ENCODE measurements at places on chromosomes 1 and 21.

GRCh38 chr1:9149151-9149550 lies 20.2 kb upstream of the GPR157 start:
- DNase-seq, result no peak

DNA sequence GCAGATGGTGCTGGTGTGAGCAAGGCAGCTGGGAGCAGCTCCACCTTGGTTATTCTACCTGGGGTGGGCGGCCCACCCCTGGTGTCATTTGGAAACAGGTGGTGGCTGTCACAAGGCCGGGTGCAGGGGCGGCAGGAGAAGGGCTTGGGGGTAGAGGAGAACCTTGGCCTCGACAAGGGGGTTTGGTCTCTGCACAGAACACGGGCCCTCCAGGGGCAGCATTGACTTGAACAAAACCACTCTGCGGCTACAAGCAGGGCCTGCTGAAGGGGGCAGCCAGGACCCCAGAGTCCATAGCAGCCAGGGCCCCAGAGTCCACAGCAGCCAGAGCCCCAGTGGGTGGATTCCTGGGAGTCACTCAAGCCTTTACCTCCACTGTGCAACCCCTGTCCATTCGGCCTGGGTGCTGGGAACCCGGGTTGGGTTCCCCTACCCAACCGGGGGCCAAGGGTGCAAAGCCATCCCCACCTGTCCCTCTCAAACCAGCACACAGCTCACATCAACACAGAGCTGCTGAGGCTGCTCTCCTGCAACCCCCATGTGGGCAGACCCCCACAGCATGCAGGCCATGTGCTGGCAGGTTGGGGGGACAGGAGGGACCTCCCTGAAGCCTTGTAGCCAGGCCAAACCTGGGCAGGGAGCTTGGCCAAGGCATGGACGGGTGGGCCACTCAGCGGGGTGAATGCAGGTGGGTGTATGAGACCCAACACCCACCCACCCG lies 7.7 kb downstream of the TRIM11 start:
- no peak for DNase-seq

DNA sequence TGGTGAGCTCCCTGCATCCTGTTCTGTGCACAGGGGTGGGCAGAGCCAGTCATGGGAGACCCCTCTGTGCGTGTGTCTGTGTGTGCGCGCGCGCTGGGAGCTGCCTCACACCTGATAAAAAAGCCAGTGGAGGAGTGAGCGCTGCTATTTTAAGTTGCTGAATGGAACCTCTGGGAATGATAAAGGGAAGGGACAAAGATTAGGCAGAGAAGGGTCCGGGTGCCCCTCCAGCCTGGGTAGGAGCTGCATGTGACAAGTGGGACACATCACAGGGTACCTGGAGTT lies 847 bp downstream of the ADORA1 start:
- DNase-seq, result no peak

DNA sequence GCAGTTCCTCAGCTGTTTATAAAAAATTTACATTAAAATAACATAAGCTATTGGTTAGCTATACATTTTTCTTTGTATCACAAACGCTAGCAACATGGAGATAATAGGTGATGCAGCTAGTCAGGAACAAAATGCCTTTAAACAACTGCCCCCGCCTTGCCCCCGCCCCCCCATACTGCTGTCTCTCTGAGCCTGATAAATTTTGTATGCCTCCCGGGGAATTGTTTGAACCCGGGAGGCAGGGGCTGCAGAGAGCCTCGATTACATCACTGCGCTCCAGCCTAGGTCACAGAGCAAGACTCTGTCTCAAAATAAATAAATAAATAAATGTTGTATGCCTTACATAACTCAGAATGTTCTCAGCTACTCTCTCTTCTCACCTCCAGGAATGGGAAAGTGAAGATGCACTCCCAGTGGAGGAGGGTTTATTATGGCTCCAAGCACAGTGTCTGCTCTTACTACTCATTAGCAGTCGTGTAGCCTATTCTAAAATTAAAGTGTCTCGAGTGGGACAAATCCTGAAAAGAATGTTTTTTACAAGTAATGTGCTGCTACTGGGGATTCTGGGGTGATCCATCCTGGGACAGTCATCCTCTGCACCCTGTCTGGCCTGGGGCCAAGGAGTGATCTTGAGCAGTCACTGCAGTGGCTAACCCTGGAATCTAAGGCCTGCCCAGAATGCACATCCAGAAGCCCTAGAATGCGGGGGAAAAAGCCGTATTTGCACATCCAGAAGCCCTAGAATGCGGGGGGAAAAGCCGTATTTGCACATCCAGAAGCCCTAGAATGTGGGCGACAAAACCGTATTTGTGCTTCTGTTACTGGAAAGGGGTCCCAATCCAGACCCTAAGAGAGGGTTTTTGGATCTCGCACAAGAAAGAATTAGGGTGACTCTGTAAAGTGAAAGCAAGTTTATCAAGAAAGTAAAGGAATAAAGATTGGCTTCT lies 39.4 kb upstream of the ZNF496 start:
- DNase-seq, result no peak

DNA sequence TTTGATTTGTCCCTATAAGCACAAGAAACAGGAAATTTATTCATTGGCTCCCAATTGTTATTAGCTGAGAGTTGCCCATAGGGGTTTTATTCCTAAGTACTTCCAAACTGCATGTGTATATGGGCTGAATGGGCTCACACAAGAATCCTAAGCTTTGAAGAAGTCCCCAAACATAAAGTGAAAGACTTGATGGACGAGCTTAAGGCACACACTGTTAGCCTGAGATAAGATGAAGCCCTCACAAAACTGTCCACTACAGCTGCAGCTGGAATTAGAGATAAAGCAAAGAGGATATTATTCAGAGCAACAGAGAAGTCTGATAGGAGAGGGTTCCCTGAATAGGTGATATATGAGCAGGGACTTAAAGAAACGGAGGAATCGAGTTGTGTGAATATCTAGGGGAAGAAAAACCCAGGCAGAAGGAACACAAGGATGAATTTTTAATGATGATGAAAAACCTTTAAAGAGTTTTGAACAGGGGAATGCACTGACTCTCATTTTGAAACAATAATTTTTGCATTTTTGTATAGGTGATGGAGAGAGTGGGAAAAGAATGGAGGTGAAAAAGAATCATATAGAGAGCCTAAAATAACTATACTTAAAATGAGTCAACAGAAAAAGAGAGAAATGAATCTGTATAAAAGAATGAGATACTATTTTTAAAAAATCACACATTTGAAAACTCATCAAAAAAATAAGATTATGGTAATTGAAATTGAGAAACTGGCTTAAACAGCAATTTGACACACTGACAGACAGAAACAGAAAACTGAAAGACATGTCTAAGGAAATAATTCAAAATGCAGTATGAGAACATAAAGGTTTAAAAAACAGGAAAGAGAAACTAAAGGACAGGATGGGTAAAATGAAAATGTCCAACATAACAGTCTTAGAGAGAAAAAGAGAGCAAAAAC lies 133.6 kb upstream of the POGK start:
- no peak for DNase-seq

GRCh38 chr1:201145132-201145531 lies 9.1 kb downstream of the TMEM9 start:
- DNase-seq, result no peak

DNA sequence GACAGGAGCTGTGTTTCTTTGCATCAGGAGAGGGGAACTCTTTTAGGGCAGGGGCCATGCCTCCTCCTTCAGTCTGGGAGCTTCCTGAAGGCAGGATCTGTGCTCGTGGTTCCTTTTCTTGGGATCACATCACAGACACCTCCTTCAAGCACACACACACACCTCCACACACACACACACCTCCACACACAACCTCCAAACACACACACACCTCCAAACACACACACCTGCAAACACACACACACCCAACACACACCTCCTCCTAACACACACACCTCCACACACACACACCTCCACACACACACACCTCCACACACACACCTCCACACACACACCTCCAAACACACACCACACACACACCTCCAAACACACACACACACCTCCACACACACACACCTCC lies 10.5 kb downstream of the LGR6 start:
- no peak for DNase-seq

- DNase-seq, result no peak
Observed at GRCh38 chr21:45443595-45444181, 38.7 kb downstream of the COL18A1 start.

- DNase-seq, result no peak
Observed at GRCh38 chr1:168098534-168099320, 38.0 kb downstream of the GPR161 start.

DNA sequence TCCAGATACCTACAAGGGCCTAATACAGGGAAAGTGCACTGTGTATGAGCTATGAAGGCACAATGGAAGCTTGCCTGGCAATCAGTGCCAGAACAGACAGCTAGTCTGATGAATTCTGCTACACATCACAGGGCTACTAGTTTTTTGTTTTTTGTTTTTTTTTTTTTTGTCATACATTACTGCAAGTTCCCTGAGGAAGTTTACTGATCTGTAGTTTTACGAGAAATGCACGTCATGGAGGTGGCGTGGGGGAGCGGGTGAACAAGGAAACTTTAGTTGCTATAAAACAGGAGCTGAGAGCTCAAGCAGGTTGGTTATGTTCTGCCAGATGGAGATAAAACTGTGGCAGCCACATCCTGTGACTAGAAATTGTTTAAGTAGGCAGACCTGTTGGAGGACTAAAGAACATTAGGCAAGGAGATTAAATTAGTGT lies 17.7 kb downstream of the PTPRC start:
- DNase-seq, result no peak

DNA sequence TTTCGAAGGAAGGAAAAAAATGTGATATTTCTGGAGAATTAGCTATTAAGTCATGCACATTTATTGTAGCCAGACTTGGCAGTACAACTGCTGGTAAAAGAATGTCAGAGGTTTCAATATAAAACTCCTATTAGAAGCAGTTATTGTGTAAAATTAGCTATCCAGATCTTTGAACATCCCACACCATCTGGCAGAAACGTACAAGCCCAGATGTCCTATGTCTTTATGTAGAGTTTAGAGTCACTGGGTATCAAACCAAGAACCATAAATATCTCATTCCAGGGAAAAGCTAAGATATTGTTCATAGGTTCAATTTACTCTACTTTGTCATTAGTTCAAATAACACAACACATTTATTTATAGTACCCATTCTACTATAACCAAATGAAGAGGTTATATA lies 31.4 kb downstream of the OLFM3 start:
- no peak for DNase-seq

DNA sequence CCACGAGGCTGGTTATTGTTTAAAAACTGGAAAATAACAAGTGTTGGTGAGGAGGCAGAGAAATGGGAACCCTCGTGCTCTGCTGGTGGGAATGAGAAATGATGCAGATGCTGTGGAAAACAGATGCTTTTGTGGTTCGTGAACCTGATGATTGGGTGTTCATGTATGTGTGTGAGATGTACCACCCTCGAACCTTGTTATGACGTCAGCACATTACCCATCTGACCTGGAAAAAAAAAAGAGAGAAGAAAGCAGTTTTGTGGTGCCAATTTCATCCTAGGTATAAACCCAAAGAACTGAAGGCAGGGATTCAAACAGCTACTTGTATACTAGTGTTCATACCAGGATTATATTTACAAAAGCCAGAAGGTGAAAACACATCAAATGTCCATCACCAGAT lies 6.4 kb upstream of the CFAP107 start:
- no peak for DNase-seq

DNA sequence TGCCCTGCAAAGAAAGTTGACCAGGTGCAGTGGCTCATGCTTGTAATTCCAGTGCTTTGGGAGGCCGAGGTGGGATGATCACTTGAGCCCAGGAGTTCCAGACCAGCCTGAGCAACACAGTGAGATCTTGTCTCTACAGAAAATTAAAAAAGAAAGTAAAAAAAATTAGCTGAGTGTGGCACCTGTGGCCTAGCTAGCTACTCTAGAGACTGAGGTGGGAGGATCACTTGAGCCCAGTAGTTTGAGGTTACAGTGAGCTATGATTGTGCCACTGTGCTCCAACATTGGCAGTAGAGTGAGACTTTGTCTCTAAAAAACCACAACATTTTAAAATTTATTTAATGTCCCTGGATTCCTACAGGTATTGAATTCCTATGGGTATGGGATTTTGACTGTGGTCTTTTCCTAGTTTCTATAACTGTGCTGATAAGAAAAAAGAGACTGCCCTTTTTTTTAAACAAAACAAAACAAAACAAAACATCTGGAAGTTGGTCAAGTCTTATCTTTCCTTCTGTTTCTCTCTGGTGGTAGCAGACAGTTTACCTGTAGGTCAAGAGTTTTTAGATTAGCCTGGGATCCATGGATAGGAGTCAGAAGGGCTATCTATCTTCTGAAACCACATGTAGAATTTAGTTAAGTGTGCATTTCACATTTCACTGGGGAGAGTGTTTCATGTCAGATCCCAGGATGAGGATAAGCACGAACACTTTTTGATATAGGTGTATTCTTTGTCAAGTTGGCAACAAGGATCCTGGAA lies 18.8 kb downstream of the UCK2 start:
- no peak for DNase-seq

GRCh38 chr21:34514576-34515115 lies 2.6 kb upstream of the KCNE1 start:
- no peak for DNase-seq

DNA sequence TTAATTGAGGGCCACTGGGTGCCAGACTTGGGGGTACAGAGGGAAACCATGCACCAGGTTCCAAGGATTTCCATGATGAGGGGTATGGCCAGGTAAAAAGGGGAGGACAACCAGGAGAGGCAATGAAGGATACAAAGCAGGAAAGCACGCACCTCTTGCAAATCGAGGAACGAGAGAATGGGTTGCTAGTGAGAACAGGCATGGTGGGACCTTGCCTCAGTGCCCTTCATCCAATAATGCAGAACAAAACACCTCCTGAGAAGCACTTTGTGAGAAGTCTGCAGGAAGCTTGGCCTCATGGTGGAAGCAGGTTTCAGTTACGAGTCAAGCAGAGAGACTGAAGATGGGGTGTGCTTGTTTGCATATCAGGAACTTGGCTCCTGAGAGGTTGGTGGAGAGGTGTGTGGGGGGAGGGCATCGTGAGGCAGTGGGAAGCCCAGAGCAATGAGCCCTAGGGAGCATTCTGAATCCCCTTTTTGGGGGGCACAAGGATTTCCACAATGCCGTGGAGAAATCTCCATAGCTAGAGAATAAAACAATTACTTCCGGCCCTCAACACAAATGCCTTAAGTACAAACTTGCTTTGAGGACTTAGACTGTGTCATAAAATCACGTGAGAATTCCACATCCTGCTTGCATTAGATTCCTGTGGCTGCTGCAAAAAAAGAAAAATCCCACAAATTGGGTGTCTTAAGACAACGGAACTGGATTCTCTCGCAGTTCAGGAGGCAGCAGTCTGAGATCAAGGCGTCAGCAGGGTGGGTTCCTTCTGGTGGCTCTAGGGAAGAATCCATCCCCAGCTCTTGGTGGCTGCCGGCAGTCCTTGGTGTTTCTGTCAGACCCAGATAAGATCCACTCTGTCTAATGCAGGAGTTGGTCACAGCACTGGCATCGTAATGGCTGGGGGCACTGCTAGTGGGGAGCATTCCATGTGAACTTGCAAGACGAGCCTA lies 54.9 kb upstream of the BACE2 start:
- DNase-seq, result no peak
